ENCODE measurements at places on chromosomes 12 and 14. TPM values are rescaled to one million over a fixed set of nuclear protein-coding genes. Genes with fewer than 3 reads are reported as not detected.
A peak's percentile ranks its signal among the peaks of the same experiment; 100 is the strongest.

DNA sequence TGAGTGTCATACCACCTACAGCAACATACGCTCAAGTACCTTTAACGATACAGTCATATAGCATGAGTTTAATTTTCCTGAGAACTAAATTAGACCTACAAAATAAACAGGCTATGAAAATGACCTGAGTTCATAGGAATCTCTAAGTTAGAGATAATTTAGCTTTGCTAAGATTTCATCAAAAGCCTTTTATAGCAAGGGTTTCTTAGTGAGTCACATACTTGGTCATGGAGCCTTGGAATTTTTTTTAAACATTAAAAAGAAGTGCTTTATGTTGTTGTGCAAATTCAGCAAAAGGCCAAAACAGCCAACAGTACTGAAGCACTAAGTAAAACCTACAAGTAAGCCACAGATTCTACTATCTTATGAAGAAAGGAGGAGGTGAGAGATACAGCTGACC lies 93.6 kb upstream of the FERMT2 start:
- DNase-seq, result no peak

Gene DAO
- not detected for total RNA-seq

Gene TEX52
- not detected for total RNA-seq

Gene PTPRR
- 0.72 TPM for total RNA-seq

GRCh38 chr14:91029456-91030217 lies 30.8 kb downstream of the RPS6KA5 start:
- no peak for DNase-seq

DNA sequence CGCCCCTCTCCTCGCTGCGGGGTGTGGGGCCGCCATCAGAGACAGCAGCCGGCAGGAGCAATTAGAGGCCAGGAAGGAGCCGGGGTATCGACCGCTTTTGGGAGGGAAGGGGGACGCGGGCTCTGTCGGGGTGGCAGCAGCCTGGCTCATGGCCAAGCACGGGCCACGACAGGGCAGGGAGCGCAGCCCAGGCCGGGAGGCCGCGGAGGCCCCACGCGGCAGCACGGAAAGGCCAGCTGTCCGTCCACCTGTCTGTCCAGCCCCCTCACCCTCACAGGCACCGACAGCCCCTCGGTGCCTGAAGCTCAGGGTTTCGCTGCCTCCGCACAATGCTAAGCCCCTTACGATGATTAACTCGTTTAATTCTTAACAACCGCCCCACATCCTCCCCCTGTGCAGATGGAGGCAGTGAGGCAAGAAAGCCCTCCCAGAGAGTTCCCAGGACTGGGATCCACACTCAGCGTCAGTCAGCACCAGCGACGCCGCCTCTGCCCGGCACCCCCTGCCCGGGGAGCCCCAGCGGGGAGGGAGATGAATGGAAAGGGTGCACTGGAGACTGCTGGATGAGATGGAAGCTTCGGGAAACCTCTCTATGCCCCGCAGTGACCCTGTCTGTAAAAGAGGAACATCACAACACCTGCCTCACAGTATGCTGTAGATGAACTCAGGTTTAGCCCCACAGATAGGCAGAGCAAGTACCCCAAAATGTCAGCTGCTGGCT lies 23.7 kb downstream of the NCOR2 start:
- no peak for DNase-seq

DNA sequence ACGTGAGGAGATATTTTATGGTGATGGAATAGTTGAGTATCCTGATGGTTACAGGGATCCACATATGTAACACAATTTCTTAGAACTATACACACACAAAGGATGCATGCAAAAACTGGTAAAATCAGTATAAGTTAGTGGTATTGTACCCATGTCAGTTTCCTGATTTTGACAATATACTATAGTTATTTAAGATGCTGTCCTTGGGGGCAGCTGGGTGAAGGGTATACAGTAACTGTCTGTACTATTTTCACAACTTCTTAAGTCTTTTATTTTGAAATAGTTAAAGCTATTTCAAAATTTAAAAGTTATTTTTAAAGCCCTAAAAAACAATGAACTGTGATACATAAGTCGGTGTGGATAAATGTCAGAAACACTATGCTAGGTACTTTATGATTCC lies 24.5 kb upstream of the POLR3B start:
- no peak for DNase-seq

DNA sequence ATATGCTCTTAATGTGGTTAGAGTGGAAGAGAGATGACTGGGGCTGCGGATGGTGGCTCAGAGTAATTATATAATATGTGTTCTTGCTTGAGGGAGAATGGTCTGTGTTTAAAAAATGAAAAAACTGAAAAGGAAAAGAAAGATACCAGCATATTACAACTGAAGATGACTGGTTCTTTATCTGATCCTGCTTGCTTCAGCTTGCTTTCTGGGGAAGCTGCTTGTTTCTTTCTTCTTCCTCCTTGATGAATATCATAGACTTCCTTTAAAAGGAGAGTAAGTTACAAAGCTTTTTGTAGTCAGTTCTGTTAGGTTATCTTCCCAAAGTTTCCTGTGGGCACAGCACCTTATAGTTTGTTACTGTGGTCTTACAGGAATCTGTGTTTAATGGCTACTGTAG lies 210.9 kb downstream of the ERC1 start:
- DNase-seq, result no peak

Gene FOXN4
- total RNA-seq, result not detected

DNA sequence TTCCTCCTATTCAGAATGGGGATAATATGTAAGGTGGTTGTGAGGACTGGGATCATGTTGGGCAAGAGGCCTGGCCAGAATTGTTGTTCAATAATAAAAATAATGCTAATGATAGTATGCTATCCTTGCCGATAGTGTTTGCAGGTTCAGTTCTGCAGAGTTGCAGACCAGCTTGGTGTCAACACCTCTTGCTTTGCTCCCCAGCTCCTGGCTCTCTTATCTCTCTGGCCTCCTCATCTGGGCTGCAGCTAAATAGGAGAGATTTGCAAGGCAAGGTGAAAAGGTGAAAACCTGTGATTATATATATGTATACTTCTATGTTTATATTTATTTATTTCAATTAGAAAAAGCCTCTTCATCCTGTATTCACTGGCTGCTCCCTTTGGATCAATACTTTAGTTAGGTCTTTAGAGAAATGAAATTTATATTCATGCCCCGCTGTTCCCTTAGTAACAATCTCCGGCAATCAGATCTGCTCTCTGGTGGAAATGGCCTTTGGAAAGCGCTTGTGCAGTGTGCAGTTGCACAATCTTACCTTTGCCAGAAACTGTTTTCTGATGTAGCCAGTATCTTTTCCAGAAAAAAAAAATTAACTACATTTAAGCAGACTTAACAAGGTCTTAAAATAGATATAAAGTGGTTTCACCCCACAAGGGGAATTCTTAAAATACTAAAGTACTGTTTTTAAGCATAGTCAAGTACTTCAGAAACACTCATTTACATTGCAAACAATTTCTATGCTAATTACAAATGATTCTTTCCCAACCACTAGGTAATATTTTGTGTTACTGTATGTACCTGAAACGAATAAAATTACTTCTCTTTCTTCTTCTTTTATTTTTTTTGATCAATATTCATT lies 19.1 kb upstream of the ACVR1B start:
- no peak for DNase-seq

Gene OTUB2
- 1.3 TPM for total RNA-seq

- DNase-seq, result peak; percentile 44
Observed at GRCh38 chr14:100289916-100290606, 16.2 kb downstream of the SLC25A29 start.

Gene TMEM116
- total RNA-seq, result 3.6 TPM

DNA sequence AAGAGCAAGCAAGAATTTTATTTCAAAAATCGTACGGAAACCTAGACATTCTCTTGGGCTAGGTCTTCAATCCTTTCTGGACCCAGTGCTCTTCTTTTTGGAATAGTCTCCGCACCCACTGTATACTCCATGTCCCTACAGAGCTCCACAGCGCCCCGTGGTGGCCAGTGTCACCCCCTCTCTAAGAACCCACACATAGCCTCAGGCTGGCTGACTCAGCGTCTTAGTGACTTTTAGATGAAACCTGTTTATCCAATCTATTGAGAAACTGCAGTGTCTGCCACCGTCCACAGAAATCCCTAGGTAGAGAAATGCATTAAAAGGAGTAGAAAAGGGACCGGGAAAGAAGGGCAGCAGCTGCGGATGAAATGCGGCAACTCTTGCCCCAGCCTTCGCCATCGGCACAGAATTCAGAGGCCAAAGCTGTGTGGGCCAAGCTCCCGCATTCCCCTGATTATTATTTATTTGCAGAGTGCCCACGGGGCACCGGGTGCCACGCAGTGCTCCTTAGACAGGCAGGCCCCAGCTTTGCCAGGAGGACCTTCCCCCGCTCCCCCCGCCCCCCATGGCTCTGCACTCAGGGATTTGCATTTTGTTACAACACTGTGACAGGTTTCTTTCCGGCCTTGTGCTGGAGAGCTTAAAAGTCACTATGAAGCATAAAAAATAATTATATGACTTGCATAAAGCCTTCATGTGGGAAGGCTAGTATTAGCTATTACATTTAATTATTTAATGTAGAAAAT lies 170.1 kb upstream of the FKBP4 start:
- DNase-seq, result no peak

Data from pancreas (tissue), 10 donors.